Activated CD4-positive, CD25-positive, alpha-beta regulatory T cell treated with anti-CD3 and anti-CD28 coated beads, Interleukin-2, amount 50 U/mL, for 16 hours (primary cell): ENCODE measurements at places on chromosomes 5 and 9.

DNA sequence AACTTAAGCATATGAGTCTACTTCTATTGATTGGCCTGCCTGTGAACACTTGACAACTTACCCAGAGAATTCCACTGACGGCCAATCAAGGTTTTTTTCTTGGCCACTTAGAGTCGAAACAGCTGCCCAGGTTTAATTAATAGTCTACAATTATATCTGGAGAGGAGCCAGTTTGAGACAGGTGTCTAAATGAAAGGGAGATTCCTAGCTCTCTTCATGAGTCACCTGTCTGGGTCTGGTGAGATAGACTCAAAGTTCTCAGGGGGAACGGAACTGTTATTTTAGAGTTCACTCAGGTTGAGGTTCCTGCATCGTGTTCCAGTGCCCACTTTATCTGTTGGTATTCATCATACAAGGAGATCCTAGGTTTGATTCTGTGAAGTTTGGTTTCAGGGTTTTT lies 111.0 kb downstream of the CD180 start:
- no peak for DNase-seq

GRCh38 chr5:34509392-34509791 lies 146.7 kb upstream of the RAI14 start:
- DNase-seq: no peak

GRCh38 chr9:687994-688393 lies 153.5 kb upstream of the DMRT1 start:
- DNase-seq: no peak

DNA sequence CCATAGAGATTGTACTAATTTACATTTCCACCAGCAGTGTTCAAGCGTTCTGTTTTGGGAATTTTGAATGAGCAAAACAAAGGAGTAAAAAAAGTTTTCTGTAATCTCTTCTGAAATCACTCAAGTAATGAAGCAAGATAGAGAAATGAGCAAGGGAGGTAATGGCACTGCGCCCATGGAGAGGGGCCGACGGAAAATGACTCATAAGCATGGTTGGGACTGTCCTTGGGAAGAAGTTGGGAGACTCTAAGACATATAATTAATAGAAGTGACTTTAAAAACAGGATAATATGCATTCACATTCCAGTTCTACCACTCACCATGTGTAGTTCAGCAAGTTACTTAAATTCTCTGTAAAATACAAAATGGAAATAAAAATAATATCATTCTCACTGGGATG lies 62.5 kb upstream of the C5orf46 start:
- DNase-seq: no peak

DNA sequence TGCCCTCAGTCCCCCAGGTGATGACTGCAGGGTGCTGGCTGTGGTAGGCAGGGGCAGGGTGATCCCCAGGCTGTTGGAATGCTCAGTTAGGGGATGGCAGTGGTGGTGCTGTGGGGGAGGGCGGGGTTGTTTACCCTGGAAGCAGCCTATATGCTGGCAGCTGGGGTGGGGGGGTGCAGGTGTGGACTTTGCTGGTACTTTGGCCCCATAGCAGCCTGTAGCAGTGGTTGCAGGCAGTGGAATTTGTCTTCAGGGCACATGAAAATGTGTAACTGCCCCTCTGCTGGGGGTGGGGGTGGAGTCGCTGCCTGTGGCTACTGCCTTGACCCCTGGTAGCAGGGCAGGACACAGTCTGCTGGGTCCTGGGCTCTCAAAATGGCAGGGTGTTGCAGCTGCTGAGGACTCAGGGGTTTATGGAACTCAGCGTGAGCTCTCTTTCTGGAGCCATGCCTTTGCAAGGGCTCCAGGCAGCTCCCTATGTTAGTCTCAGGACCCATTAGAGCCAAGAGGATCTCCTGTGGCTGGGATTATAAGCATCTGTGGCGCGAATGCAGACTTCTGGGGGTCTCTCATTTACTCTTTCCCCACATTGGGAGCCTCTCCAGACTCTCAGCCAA lies 65.0 kb downstream of the RMI1 start:
- no peak for DNase-seq

GRCh38 chr9:123020796-123021195 lies 12.7 kb upstream of the GPR21 start:
- no peak for DNase-seq

DNA sequence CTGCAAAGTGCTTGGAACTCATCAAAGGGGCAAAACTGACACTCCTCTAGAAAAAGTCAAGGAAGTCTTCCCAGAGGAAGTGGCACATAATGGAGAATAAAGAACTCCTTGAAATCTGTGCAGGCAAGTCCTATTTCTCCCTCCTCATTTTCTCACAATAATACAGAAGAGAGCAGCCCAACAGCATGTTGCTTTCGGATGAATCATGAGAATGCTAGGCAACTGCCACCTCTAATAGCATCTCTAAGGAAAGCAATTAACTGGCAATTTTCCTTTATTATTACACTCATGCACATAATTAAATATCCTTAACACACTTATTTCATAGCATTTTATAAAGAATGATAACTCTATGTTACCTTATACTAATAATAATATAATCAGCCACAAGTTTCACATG lies 122.2 kb upstream of the PTGER4 start:
- DNase-seq: no peak

- DNase-seq: no peak
Measured at GRCh38 chr5:83548581-83548980, 77.0 kb downstream of the VCAN start.

- DNase-seq: no peak
Measured at GRCh38 chr9:125629446-125629845, 77.6 kb downstream of the MAPKAP1 start.

DNA sequence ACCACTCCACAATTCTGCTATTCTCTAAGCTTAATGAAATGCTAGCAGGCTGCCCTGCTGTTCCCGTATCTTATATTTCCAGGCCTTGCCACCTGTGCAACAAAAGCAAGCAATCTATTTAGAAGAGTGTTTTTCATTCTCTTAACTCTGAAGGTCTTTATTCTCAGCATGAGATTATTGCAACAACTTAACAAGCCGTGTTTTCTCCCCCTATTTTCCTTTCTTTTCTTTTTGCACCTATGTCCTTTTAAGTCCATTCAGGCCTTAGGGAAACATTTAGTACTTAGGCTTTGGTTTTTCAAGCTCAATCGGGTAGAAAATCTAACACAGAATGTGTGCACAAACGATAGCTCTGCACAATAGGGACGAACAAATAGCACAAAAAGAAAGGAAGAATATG lies 89.6 kb upstream of the DMRTA1 start:
- DNase-seq: no peak

GRCh38 chr9:97900103-97900737 lies 22.1 kb downstream of the TRMO start:
- no peak for DNase-seq

GRCh38 chr5:135140446-135141204 lies 106.6 kb upstream of the PITX1 start:
- no peak for DNase-seq

DNA sequence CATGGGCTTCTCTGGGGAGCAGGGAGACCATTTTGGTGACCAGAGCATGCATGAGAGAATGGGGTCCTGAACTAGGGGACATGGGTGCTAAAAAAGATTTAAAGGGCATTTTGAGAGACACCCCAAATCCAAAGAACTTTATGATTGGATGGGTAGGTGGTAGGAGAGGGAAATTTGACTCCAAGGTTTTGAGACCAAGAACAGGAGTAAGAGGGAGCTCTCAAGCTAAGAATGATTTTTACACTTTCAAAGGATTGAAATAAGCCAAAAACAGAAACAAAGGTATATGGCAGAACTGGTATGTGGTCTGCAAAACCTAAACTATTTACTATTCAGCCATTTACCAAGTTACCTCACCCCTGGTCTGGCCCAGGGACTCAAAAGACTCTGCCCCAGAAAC lies 318.2 kb upstream of the CLINT1 start:
- no peak for DNase-seq

DNA sequence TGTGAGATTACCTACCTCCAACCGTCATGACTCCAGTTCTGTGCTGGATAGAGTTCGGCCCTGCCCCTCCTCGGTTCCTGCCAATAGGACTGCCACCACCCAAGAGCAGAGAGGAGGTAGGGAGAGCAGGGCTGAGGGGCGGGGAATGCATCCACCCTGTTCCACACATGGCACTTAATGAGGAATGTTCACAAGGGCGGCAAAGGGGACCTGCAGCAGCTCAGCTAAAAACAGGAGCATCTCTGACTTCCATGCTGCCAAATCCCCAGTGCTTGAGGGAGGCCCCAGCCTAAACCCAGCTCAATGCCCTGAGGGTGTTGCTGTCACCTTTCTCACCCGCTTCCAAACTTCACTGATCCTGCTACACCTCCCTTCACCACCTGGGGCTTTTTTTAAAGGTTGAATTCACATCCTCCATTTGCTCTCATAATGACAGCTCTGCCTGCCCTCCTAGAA lies 7.8 kb upstream of the DELE1 start:
- no peak for DNase-seq

DNA sequence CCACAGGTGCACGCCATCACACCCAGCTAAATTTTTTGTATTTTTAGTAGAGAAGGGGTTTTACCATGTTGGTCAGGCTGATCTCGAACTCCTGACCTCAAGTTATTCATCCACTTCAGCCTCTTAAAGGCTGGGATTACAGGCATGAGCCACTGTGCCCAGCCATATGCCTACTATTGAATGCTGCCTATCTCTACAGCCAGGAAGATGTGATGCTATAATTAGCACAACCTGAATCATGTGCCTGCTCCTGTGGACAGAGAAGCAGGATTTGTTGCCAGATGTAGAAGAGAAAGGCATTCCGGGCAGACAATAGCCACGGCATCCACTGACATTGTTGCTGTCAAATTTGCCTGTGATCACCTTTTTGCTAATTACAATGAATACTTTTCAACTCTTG lies 24.4 kb upstream of the MLLT3 start:
- no peak for DNase-seq

DNA sequence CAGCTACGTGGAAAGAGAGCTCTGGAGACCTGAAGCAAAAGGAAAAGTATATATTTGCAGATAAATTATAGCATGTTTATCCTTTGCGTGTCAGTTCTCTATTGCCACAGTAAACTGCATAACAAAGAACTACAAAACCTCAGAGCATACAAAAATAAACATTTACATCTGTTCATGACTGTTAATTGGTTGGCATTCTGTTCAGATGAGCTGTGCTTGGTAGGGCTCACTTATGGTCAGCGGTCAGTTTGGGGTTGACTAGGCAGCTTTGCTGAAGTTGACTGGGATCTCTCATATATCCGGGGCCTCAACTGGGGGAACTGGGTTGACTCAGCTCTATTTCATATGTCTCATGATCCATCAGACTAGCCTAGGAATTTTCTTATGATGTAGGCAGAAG lies 257.7 kb downstream of the TLE1 start:
- no peak for DNase-seq

- no peak for DNase-seq
Measured at GRCh38 chr5:59587489-59588337, 305.8 kb downstream of the PDE4D start.

GRCh38 chr9:37923118-37923795 lies 19.3 kb upstream of the SLC25A51 start:
- DNase-seq: no peak

- DNase-seq: no peak
Measured at GRCh38 chr9:5554254-5554653, 43.9 kb downstream of the PDCD1LG2 start.

DNA sequence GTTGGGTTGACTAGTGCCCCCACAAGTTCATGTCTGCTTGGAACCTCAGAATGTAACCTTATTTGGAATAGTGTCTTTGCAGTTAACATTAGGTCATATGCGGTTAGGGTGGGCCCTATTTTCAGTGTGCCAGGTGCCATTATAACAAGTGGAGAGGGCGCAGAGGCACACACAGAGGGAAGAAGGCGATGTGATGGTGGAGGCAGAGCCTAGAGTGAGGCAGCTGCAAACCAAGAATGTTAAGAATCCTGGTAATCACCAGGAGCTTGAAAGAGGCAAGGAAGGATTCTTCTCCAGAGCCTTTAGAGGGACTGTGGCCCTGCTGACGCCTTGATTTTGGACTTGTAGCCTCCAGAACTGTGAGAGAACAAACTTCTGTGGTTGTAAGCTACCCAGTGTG lies 10.9 kb downstream of the GPR107 start:
- no peak for DNase-seq
